ENCODE measurements at places on chromosomes 13 and 19.
A peak's percentile ranks its signal among the peaks of the same experiment; 100 is the strongest.

GRCh38 chr19:10681658-10682057 lies 19.6 kb upstream of the QTRT1 start:
- ATAC-seq: no peak

DNA sequence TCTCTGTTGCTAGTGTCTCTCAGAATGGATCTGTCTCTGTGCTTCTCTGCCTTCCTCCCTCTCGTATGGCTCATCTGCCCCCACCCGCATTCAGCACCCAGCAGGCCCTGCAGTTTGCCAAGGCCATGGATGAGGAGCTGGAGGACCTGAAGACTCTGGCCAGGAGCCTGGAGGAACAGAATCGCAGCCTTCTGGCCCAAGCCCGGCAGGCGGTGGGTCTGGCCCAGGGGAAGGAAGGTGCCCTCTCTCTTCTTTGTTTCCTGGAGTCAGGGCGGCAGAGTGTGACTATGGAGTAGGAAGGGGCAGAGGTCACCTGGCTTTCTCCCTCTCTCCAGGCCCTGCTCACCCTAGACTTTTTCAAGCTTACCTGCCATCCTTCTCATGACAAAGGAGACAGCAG lies 10.9 kb downstream of the KASH5 start:
- no peak for ATAC-seq

DNA sequence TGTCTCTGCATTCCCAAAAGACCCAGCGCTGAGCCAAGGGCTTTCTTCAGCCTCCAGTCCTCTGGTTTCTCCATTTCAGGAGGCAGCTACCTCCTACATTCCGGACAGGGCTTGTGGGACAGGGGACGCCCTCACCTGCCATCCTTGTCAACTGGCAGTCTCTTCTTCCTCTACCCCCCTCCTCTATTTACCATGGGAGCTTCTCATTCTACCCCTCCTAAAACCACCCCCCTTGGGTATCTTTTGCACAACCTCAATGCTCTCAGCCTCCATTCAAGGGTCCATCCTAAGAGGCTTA lies 43.8 kb downstream of the ZNF93 start:
- ATAC-seq: no peak

GRCh38 chr19:28468701-28469459 lies 744.1 kb downstream of the UQCRFS1 start:
- peak; percentile 48 for ATAC-seq

DNA sequence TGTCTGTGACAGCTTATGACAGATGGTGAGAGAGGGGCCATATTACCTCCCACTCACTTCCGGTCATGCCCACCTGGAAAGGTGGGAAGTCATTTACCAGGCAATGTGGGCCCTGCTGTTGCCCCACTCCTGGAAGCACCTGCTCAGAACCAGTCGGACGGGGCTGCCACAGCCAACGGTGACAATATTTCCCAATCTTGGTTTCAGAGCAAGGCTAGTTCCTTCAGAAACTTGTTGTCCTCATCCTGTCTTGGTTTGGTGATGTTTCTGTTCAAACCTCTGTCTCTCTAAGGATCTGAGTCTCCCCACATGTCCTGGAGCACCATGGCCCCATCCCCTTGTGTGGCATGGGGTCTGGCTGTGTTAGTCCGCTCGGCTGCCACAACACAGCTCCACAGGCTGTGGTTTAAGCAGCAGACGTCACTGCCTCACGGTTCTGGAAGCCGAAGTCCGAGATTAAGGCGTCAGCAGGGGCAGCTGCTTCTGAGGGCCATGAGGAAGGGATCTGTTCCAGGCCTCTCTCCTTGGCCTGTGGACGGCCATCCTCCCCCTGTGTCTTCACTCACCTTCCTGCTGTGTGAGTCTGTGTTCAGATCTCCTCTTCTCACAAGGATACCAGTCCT lies 31.5 kb upstream of the SLC15A1 start:
- ATAC-seq: no peak

GRCh38 chr13:93775507-93776108 lies 549.0 kb downstream of the GPC6 start:
- no peak for ATAC-seq
